ENCODE measurements at places on chromosomes 13 and 19. TPM values are rescaled to one million over a fixed set of nuclear protein-coding genes. Genes with fewer than 3 reads are reported as not detected.

DNA sequence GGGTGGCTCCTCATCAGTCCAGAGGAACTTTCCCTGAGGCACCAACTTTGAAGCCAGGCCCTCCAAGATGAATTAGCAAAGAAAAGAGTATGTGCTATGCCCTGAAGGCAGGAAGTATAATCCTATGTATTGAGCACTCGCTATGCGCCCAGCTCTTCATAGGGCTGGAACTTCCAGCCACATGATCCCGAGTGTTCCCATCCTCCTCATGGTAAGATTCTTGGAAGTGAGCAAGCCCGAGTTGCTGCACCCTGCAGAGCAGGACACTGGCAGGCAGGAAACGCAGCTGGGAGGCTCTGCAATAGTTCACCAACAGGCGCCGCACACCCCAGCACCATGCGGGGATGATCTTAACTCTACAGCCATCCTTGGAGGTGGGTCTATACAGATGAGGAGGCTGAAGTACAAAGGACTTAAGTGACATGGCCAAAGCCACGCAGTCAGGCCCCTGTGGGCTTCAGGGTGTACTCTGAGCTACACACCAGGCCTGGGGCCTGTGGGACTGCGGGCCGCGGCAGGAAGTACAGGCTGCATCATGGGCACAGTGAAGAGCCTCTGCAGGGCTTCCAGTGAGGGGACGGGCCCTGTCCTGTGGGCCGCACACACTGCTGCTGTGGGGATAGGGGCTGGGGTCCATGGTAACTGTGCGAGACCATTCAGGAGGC, 25.1 kb downstream of the C19orf47 start:
- H3K27me3 ChIP-seq = no peaks in the 10 kb centered on the region
- peaks cover 91% of the 10 kb centered on the region for H3K36me3 ChIP-seq
- DNase-seq = no peak
- no peak overlapping the region for H3K4me3 ChIP-seq

DNA sequence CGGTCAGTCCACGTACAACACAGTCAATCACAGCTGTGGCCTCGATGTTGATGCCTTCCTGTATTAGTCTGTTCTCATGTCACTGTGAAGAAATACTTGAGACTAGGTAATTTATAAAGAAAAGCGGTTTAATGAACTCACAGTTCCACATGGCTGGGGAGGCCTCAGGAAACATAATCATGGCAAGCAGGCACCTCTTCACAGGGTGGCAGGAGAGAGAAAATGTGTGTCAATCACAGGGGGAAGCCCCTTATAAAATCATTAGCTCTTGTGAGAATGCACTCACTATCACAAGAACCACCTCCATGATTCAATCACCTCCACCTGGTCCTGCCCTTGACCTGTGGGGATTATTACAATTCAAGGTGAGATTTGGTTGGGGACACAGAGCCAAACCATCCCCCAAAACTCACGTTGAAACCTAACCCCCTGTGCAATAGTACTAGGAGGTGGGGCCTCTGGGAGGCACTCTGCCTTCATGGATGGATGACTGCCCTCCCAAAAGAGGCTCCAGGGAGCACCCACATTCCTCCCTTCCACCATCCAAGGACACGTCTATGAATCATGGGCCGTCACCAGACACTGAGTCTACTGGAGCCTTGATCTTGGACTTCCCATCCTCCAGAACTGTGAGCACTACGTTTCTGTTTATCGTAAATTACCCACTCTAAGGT, 2.3 kb upstream of the PROZ start:
- DNase-seq = no peak
- H3K27me3 ChIP-seq = no peaks in the 10 kb centered on the region
- no peaks in the 10 kb centered on the region for H3K36me3 ChIP-seq
- no peak overlapping the region for H3K4me3 ChIP-seq
- no peak overlapping the region for H3K27ac ChIP-seq

GRCh38 chr19:45874620-45874966, 10.5 kb downstream of the FOXA3 start:
- no peak overlapping the region for H3K27ac ChIP-seq
- H3K4me3 ChIP-seq = no peak overlapping the region
- H3K36me3 ChIP-seq = no peaks in the 10 kb centered on the region
- DNase-seq = no peak
- H3K27me3 ChIP-seq = no peaks in the 10 kb centered on the region

The ZNF85 gene
- 4.1 TPM for total RNA-seq

The VWA8 gene
- total RNA-seq = 21.0 TPM

DNA sequence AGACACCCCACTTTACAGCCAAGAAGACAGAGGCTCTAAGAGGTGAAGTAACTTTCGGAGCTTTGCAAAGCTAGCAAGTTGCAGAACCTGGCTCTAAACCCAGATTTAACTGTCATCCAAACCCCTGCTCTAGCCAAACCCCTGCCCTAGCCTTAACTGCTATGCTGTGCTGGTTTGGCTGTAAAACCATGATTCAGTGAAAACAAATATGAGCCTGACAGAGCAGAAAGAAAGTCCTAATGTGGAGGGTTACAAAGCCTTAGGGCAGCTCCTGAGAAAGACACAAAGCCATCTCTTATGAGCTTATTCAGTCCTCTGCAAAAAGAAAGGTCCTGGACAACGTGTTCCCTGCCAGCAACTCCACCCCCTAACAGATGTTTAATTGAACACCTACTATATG, 172.8 kb downstream of the KATNAL1 start:
- no peak overlapping the region for H3K27ac ChIP-seq
- no peak overlapping the region for H3K4me3 ChIP-seq
- H3K4me1 ChIP-seq = peaks cover 6% of the 10 kb centered on the region
- no peak for DNase-seq
- H3K27me3 ChIP-seq = no peaks in the 10 kb centered on the region
- H3K36me3 ChIP-seq = no peaks in the 10 kb centered on the region

The THSD8 gene
- total RNA-seq = 0.65 TPM

DNA sequence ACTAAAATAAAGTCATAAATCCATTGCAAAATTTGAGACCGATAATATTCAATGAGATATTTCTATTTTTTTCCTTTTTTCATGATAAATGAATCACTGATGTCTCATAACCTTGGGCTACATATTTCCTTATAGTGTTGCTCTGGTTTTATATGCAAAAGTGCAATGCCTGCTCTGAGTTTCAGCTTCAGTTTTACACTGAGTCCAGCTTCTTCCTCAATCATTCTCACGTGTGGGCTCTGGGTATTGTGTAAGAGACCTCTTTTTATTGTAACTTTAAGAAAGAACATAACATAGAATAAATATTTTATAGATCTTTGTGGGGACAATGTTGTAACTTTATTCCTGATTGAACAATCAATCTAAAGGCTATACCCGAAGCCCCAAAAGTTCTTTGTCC, 280.2 kb upstream of the EDNRB start:
- H3K4me1 ChIP-seq = no peaks in the 10 kb centered on the region
- no peak overlapping the region for H3K27ac ChIP-seq
- no peaks in the 10 kb centered on the region for H3K27me3 ChIP-seq
- no peaks in the 10 kb centered on the region for H3K36me3 ChIP-seq
- no peak overlapping the region for H3K4me3 ChIP-seq

The PIP5K1C gene
- total RNA-seq = 89.7 TPM

DNA sequence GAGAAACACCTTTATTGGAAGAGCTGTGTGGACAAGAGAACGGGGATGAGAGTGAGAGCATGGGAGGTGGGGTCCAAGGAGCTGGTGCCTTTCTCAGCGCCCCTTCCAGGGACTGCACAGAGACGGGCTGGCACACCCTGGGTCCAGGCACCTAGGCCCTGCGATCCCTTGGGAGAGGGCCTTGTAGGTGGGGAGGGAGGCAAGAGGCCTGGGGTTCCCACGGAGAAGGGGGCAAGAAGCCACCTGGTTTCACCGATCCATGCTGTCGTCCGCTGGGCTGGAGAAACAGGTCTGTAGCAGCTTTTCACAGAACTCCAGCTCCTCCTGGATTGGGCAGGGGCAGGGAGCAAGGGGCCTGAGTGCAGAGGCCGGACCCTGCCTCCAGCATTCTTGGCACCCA, 3.5 kb upstream of the PPP6R1 start:
- no peaks in the 10 kb centered on the region for H3K27me3 ChIP-seq
- no peak overlapping the region for H3K4me3 ChIP-seq
- no peak for DNase-seq
- H3K4me1 ChIP-seq = peaks cover 14% of the 10 kb centered on the region
- peaks cover 16% of the 10 kb centered on the region for H3K36me3 ChIP-seq
- H3K27ac ChIP-seq = no peak overlapping the region
